ENCODE measurements at places on chromosomes 5 and 9. TPM values are rescaled to one million over a fixed set of nuclear protein-coding genes. Genes with fewer than 3 reads are reported as not detected.

The PCDHA1 gene
- not detected for total RNA-seq

The CATSPER3 gene
- 0.10 TPM for total RNA-seq

GRCh38 chr9:131402073-131402472 lies 8.2 kb downstream of the PRRC2B start:
- peak; percentile 44 for DNase-seq

DNA sequence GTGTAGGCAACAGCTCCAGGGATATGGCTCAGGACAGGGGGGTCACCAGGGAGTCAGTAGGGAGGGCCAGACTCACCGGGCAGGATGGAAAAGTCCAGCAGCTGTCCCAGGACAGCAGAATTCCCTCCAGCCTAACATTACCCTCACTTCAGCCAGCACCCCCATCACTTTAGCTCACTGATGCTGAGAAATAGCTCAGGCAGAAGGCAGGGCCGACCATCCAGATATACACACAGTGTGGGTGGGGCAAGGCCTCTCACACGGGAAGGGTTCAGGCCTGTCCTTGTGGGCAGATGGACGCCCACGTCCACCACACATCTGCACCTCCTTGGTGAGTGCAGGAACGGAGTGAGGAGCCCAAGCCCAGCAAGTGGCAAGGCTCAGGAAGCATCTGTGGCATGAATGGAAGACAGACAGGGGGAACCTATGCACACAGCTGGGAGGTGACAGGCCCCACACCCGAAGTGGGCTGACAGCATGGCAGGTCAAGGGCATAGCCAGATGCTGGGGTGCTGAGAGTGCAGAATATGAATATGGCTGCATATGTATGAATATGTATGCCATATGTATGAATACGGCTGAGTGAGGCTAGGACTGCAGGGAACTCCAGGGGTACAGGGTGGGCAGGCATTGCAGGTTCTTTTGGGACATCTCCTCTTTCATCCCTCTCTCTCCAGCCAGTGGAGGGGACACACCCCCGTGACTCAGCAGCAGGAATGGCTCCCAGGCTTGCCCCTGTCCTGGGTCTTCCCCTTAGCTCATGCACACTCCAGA lies 17.0 kb downstream of the BICD2 start:
- DNase-seq = no peak

- no peak for DNase-seq
These were observed 140.1 kb downstream of the CEMIP2 start for GRCh38 chr9:71628247-71628646.

DNA sequence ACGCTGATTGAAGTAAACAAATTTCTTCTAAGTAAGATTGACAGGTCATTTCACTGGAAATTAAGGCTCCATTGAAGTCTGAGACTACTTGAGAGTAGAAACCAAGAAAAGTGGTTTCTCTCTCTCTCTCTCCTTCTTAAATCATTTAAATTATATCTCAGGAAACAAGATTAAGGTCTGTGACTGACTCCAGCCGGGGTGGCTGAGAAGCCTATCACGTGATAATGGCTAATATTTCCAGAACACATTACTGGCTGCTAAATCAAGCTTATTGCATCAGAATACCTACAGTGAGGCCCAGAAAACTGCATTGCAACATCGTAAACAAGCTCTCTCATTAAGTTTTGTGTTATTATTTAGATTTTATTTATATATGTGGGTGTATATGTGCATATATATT lies 88.4 kb downstream of the PTCD2 start:
- no peak for DNase-seq

DNA sequence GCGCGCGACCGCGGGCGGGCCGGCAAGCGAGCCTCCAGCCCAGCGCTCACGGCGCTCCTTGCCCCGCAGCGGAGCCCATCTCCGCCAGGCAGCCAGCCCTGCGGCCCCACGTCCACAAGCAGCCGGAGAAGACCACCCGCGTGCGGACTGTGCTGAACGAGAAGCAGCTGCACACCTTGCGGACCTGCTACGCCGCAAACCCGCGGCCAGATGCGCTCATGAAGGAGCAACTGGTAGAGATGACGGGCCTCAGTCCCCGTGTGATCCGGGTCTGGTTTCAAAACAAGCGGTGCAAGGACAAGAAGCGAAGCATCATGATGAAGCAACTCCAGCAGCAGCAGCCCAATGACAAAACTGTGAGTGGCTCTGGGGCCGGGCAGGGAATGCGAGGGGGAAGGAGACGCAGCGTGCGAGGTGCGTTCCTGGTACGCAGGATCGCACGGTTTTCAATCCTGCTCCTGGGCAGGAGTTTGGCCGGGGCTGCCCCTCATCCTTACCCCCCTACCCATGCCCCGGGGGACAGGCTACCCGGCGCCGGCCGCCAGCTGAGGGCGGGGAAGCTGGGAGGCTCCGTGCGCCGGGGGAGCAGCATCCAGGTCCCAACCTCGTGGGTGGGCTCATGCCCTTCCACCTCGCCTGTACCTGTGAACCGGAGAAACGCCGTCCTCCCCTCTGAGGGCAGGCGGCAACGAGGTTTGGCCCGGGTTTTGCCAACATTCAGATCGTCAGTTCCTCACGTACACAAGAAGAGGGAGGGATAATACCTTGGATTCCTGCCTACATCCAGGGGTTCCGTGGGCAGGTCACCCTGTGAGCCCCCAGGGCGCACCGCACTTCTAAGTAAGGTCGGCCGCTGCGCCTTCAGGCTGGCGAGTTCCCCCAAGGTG lies 6.6 kb downstream of the ISL1 start:
- DNase-seq = no peak

DNA sequence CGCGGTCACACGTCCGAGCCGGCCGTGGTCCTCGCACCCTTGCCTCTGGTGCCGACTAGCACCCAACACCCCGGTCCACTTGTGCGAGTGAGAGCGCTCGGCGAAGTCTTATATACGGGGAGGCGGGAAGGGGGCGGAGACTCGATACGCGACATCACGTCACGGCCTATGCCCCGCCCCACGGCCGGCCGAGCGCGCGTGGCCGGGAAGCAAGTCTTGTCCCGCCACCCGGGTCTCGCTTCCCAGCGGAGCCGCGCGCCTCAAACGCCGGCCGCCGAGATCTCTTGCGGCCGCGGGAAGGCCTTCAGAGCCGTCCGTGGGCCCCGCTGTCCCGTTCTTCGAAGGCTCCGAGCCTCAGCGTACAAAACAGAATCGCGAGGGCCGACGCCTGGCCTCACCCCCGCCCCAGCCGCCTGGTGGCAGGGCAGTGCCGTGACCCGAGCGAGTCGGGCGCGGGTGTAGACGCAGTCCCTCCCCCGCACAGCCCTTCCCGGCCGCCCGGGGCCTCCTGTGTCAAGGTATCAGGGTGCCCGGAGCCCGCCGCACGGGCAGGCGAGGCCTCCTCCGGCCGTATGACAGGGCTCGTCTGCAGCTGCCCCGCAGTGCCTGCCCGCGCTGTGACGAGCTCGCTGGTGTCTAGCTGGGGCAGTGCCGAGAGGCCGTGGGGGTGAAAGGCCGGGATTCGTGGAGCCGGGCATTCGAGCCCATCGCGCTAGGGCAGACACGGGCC lies at the start of gene PLK2:
Gene PLK2, minus strand, starts transcription at position 85 of the 730 bp plus-strand sequence. CDS start 127 bp downstream, outside the sequence.
- DNase-seq = peak; percentile 86

The LRRC70 gene
- total RNA-seq = 0.39 TPM

The ERBIN gene
- total RNA-seq = 51.3 TPM

- DNase-seq = peak; percentile 23
These were observed 174.3 kb downstream of the CDH12 start for GRCh38 chr5:22678886-22679285.

The S100Z gene
- total RNA-seq = not detected

GRCh38 chr5:89117124-89117644 lies 234.2 kb upstream of the MEF2C start:
- peak; percentile 51 for DNase-seq

DNA sequence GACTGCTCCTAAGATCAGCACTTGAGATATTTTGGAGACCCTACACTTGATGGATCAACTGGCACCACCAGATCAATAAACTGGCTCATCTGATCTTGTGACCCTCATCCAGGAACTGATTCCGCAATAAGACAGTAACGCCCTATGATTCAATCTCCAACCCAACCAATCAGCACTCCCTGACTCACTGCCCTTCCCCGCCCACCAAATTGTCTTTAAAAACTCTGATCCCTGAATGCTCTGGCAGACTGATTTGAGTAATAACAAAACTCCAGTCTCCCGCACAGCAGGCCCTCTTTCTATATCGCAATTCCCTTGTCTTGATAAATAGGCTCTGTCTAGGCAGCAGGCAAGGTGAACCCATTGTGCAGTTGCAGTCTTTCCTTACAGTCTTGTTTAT lies 677.0 kb downstream of the LRRC70 start:
- no peak for DNase-seq

The FOXD4L4 gene
- not detected for total RNA-seq

DNA sequence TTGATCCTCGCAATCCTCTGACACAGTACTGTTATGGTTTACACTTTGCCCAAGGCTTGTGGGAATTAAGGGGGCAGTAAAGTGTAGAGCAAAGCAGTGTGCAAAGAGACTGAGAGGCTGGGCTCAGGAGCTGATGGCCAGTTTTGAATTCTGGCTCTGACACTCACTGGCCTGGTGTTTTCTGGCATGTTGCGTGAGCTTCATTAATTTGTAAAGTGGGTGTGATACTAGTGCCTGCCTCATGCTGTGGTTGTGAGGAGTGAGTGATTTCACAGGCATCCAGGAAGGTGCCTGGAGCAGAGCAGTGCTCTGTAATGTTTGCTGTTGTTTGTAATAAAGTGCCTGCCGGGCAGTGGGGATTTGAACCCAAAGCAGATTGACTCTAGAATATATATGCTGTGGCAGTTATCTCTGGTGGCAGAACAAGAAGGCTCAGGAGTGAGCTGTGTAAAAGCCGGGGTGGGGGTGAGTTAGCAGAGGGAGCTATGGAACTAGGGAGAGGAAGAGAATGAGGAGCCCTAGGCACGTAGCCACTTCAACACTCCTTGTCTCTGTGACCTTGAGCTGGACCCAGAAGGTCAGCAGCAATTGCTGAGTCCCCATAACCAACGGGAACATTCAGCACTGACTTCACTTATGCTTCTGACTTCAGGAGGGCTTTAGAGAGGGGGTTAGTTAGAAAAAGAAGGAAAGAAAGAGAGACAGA lies 108.5 kb downstream of the DOCK2 start:
- DNase-seq = peak; percentile 77

The PRR16 gene
- total RNA-seq = not detected

GRCh38 chr9:117528225-117528624 lies 113.4 kb upstream of the ASTN2 start:
- no peak for DNase-seq

The PTAR1 gene
- 39.9 TPM for total RNA-seq

- DNase-seq = no peak
These were observed 10.0 kb downstream of the DMXL1 start for GRCh38 chr5:119080936-119081335.

- no peak for DNase-seq
These were observed 9.4 kb downstream of the RXRA start for GRCh38 chr9:134335486-134336220.

The MYMK gene
- total RNA-seq = not detected

DNA sequence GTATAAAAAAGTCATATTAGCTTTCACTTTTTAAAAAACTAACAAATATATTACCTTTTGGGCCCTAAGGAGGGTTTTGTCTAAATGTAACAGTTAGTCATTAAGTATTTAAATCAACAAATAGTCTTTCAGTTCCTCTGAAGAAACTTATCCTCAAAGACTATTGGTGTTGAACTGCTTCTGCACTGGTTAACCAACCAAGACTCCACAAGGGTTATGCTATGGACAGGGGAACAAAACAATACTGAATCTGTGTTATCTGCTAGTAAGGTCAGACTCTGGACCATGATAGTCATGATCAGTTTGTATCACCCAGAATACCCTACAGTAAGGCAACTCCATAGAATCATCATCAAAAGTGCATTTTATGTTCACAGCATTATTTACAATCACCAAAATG lies 42.4 kb downstream of the SETX start:
- DNase-seq = no peak

The PCDHGB2 gene
- under 0.01 TPM for total RNA-seq

The CHSY3 gene
- 0.78 TPM for total RNA-seq

The NR5A1 gene
- not detected for total RNA-seq

- no peak for DNase-seq
These were observed 133.8 kb downstream of the MRPL36 start for GRCh38 chr5:1665803-1666202.

GRCh38 chr5:37132646-37133045 lies 116.5 kb downstream of the CPLANE1 start:
- DNase-seq = no peak

The OTP gene
- total RNA-seq = not detected

The GLRA1 gene
- total RNA-seq = not detected

DNA sequence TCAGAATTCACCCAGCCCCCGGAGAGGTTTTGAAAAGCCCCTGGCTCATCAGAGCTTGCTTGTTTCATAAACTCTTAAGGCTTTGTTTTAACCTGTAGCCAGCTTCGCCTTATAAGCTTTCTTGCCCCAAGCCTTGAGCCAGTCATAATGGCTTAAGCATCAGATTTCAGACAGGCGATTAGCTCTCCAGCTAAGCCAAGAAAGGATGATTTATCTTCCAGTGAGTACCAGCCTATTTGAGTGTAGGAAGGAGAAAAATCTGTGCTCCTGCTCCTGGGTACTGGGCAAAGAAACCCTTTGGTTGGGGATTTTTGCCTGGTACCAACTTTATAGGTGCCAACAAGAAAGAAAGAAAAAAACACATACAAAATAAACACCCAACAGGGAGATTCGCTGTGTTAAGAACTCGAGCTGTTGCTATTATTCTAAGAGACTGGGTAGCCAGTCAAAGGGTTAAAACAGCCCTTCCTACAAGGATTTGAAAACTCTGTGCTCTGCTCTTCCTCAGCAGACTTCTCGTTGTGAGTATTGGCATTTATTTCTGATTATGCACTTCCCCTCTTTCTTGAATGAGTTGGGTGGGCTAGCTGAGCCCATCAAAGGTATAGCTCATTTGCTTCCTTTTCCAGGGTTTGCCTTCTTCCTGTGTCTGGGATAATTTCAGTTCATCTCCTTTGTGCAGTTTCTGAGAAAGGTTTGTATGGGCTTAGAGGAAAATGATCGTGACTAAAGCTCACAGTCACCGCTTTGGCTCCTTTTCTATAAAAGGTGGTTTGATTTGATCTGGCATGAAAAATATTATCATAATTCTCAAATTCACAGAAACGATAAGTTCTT lies 157.2 kb upstream of the DMRT1 start:
- no peak for DNase-seq

DNA sequence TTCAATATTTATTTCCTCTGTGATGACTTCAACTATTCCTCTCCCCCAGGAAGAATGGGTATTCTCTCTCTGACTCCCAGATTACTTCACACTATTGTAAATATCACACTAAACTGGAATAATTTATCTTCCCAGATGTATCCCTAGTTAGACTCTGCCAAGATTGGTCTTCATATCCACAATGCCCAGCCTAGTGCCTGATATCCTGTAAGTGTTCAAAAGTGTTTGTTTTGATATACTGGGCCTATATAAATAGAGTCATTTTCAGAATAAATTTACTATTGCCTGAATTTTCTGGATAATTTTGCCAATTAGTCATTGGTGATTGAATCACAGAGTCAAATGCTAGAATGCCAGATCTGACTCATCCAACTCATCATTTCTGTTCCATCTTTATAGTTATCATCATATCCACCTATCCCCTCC lies 143.7 kb upstream of the TNC start:
- DNase-seq = peak; percentile 86

DNA sequence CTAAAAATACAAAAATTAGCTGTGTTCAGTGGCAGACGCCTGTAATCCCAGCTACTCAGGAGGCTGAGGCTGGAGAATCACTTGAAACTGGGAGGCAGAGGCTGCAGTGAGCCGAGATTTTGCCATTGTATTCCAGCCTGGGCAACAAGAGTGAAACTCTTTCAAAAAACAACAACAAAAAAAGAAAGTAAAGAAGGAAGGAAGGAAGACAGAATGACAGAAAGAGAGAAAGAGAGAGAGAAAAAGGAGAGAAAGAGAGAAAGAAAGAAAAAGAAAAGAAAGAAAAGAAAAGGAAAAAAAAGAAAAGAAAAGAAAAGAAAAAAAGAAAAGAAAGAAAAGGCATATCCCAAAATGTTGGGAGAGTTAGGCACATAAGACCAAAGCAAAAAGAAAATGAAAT lies 278.6 kb downstream of the CDH18 start:
- no peak for DNase-seq
